ENCODE measurements at places on chromosomes 11 and 22.

DNA sequence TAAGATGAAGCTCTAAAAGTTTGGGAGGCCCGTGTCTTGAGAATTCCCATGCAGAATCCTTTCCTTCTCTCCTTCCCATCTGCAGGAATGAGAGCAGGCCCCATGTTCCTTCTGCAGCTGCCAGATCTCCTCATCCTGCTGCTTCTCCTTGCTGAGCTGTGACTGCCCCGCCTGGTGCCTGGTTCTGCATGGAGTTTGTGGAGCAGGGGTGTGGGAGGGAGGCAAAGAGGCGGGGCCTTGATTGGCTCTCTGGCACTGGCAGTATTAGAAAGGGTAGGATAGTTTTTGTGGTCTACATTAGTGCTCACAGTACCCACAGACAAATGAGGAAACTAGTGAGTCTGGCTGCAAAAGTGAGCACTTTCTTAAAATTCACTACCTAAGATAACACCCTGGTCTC is 91.1 kb upstream of the CLPB start:
- peak; percentile 51 for DNase-seq

- DNase-seq, result no peak
Observed at GRCh38 chr11:19702620-19703019, 10.0 kb upstream of the NAV2 start.

DNA sequence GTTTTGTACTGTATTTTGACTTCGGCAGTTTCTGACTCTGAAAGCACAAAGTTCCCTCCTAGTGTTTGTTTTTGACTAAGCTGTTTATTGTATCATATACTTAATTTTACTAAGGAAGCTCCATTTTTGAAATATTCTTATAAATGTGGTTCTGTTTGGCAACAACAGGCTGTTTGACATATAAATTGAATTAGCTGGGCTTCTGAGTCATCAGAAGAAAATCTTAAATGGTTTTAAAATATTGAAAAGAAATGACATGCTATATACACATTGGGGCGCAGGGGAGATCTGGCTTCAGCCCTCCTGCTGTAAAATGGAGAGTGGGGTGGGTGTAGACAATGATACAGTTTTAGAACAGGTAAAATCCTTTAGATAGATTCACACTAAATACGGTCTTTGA is 38.6 kb downstream of the SHISA8 start:
- no peak for DNase-seq

DNA sequence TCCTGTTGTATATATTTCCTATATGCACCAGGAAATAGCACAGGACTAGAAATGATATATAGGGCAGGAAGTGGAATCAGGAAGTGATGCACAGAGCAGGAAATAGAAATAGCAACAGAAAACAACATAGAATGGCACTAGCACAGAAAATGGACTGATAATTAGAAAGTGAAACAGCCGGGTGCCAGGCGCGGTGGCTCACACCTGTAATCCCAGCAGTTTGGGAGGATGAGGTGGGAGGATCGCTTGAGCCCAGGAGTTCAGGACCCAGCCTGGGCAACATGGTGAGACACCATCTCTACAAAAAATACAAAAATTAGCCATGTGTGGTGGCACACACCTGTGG is 10.0 kb upstream of the RELT start:
- DNase-seq, result no peak

GRCh38 chr11:118856314-118856713 is 27.4 kb upstream of the CXCR5 start:
- no peak for DNase-seq
